ENCODE measurements at places on chromosomes 2 and 18.

DNA sequence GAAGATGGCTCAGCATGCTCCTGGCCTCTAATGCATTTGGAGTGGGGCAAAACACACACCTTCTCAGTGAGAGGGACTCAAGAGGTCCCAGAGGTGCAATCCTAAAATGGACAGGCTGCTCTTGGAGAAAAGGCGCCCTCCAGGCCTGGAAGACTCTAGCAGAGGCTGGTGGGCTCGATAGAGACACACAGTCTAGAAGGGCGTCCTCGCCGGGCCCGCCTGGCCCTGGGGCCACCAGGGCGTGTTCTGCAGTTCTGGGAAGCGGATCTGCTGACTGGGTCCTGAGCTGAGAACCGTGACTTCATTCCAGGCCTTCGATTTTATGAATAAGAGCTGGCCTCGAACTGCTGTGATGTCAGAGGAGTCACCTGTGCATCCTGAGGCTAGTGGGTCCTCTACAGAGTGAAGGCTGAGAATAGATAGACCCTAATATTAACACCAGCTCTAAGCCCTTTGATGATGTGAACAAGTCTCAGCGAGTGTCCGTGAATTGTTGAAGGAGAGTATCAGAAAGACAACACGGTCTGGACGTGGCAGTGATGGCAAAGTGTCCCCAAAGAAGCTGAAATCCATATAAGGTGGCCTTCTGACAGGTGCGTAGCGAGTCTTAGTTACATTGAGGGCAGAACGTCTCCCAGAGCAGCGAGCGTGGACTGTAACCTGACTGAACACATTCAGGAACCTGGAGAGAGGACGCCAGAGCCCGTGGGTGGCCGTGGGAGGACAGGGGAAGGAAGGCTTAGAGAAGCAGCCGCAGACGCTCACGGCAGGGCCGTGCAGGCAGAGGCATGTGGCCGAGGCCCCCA, 136.9 kb downstream of the PTGR3 start:
- DNase-seq, result no peak

- DNase-seq, result no peak
Measured at GRCh38 chr18:2843146-2843545, 3.7 kb upstream of the EMILIN2 start.

DNA sequence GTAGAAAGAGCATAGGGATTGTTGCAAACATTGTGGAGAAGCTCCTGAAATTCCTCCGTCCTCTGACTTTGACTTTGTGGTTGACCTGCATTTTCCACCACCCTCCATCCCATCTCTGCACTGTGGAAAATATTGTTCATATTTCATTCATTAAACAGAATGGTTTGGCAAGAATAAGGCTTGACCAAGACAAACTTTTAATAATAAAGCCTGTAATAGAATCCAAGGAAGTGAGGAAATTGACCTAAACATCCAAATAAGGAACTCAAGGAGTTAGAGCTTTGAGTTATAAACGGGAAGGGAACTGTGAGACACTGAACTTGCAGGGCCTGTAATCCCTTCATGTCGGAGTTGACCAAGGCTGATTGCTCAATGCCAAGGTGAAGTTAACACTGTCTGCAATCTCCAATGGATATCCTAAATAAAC, 115.2 kb downstream of the GFPT1 start:
- DNase-seq, result no peak

DNA sequence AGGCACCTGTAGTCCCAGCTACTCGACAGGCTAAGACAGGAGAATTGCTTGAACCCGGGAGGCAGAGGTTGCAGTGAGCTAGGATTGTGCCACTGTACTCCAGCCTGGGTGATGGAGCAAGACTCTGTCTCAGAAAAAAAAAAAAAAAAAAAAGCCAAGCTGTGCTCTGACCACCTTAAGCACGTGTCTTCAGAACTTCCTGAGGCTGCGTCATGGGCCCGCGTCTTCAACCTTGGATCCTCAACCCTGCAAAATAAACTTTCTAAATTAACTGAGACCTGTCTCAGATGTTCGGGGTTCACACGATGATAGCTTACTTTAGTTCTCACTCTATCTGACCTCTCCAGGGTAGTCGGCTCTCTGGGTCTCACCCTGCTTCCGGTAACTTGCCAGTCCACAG, 65.8 kb upstream of the CABLES1 start:
- no peak for DNase-seq

DNA sequence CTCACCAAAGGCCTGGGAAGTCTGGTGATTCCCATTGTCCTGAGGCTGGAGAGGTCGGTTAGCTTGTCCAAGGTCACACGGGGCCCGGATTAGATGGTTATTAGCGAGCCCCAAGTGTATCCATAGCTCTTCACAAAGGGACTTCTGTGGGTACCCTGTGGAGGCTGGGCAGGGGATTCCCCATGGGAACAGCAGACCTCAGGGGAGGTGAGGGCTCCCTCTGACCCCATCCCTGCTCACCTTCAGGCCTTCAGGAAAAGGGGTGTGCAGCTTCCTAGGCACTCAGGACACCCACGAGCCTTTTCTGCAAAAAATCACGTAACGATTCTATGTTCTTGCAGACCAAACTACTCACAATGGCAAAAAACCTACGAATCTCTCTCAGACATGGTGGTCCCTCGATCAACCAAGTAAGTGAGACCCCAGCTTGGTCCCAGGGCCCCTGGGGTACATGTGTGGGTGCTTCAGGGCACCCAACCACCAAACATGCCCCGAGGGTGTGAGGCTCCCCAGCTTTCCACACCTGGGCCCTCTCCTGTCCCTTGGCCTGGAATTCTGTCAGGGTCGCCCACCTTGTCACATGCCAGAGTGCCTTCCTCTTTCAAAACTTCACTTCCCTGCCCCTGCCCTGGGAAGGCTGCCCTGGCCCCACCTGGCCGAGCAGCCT, 40.3 kb downstream of the PDIA6 start:
- DNase-seq, result no peak

DNA sequence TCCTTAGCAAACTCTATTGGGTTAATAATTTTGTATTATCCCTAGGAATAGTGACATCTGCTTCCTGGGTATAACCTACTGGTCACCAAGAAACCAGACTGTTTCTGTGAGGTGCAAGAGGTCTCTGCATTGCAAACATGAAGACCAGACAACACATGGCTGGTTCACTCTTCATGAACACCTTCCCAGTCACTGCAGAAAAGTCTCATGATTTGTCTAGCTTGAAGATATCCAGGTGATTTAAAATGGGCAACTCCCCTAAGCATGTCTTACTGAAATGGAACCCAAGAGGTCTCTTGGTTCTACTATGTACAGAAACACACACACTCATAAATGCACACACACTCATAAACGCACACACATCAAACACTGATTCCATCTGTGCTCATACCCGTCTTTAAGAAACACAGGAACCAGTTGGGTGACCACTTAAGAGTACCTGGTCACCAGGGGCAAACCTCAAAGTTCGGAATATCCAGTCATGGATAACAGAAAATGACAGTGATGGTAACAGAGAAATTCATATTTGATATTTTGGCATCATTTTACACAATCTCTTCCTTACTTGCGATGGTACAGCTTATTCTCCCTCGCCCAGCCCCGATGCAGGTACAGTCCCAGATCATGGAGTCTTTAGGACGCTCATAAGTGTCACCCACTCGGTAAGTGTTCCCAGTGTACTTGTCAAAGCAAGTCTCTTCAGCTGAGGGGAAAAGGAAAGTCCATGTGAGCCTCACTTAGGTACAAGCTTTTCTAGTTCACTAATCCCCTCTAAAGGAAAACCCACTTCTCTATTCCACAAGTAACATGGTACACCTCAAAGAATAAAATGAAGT, 2.9 kb downstream of the FN1 start:
- no peak for DNase-seq

DNA sequence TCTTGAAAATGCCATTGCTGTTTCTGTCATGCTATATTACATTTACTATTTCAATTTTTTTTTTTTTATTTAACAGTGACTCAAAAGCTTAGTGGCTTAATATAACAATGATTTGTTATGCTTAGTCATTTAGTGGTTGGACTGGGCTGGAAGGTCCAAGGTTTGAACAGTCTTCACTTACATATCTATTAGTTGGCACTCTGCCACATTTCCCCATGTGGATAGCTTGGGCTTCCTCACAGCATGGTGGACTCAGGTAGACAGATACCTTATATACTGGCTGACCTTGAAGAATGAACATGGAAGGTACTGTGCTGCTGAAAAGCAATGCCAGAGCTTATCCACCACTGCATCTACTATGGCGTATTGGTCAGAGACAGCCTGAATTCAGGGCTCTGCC, 909.5 kb upstream of the SOX11 start:
- no peak for DNase-seq

DNA sequence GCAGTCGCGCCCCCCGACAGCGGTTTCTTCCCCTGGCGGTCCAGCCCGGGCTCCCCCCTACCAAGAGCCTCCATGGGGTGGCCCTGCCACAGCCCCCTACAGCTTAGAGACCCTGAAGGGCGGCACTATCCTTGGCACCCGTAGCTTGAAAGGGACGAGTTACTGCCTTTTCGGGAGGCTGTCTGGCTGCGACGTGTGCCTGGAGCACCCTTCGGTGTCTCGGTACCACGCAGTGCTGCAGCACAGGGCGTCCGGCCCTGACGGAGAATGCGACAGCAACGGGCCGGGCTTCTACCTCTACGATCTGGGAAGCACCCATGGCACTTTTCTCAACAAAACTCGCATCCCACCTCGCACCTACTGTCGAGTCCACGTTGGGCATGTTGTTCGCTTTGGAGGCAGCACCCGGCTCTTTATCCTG, 475 bp downstream of the SLC4A1AP start:
- no peak for DNase-seq
